BJ (cell line): ENCODE measurements at places on chromosomes 12 and 14.

GRCh38 chr12:100199347-100200149 lies 1.1 kb upstream of the ACTR6 start:
- DNase-seq: no peak

- no peak for DNase-seq
Measured at GRCh38 chr14:102499401-102500157, 10.0 kb downstream of the ANKRD9 start.

- no peak for DNase-seq
Measured at GRCh38 chr12:128726886-128727285, 96.9 kb downstream of the SLC15A4 start.

DNA sequence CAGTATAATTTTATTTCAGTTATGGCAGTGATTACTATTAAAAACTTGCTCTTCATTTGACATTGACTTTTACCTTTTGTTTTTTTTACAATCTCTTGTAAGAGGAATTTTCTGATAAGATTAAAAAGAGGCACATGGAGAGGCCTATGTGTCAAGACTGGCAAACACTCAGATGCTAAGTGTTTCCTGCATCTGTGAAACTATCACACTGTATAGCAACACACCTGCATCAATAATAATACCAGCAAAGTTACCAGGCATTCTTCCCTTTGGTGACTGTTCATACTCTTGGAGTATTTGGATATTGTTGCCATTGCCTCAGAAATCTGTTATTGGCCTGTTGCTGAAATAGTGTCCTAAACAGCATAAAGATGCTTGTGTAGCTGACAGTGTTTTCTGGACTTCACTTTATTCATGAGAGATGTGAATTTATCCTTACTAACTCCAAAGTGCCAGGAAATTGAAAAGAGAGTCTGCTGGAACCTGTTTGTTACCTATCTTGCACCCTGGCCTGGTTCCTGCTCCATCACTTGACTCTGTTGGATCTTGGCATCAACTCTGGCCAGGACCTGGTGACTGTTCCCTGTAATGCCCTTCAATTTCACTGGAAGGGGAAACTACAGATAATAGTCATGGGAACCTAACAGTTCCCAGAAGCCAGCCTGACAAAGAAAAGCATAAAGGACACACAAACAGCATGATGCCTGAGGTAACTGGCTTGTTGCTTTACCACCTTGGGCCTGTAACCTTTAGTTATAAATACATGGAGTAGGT lies 19.8 kb downstream of the SLC16A7 start:
- DNase-seq: no peak

GRCh38 chr12:3225796-3226180 lies 148.6 kb downstream of the TSPAN9 start:
- DNase-seq: no peak

DNA sequence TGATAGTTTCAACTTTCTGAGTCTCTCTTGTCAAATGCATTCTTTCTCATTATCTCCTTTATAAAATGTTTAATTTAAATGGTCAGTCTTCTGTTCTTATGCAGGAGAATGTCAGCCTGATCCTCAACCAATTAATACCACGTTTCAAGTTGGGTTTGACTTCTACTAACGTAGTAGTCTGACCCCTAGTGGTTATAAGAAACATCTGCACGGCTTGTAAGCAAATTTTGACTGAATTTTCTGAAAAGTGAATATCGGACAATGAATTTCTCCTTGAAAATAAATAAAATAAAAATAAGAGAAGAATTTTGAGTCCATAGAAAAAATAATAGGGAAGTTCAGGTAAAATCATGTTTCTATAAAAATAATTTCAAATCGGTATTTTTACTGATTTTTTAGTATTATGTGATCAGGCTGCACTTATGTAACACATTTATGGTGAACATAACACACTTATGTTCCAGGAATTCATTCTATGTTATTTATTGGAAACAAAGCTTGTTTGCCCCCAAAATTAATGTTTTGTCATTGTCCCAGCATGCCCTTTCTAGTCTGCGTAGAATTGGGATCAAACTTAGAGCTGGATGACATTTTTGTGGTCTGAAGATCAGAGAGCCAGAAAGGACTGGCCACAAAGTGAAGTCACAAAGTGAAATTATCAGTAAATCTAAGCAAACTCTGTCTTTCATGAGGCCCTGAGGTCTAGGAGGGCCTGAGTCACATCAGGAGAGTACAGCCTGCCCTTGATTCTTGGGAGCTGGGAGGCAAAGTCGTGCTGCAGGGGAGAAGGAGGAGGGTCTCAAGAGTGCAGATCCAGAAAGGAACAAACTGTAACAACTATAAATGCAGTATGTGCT lies 101.2 kb upstream of the STXBP6 start:
- no peak for DNase-seq

GRCh38 chr14:72387726-72388125 lies 455.5 kb downstream of the RGS6 start:
- DNase-seq: no peak

GRCh38 chr14:34270361-34270760 lies 191.7 kb downstream of the SPTSSA start:
- DNase-seq: no peak

GRCh38 chr14:56004786-56005185 lies 113.4 kb upstream of the PELI2 start:
- DNase-seq: peak; percentile 24

GRCh38 chr14:23091294-23092225 lies 3.4 kb downstream of the ACIN1 start:
- DNase-seq: no peak

GRCh38 chr14:83894568-83894967 lies 1635.4 kb upstream of the FLRT2 start:
- DNase-seq: no peak

- no peak for DNase-seq
Measured at GRCh38 chr14:41972531-41972930, 365.9 kb downstream of the LRFN5 start.
